Vagina (tissue), 2 donors: ENCODE measurements at places on chromosomes 7 and 10. TPM values are rescaled to one million over a fixed set of nuclear protein-coding genes. Genes with fewer than 3 reads are reported as not detected.

DNA sequence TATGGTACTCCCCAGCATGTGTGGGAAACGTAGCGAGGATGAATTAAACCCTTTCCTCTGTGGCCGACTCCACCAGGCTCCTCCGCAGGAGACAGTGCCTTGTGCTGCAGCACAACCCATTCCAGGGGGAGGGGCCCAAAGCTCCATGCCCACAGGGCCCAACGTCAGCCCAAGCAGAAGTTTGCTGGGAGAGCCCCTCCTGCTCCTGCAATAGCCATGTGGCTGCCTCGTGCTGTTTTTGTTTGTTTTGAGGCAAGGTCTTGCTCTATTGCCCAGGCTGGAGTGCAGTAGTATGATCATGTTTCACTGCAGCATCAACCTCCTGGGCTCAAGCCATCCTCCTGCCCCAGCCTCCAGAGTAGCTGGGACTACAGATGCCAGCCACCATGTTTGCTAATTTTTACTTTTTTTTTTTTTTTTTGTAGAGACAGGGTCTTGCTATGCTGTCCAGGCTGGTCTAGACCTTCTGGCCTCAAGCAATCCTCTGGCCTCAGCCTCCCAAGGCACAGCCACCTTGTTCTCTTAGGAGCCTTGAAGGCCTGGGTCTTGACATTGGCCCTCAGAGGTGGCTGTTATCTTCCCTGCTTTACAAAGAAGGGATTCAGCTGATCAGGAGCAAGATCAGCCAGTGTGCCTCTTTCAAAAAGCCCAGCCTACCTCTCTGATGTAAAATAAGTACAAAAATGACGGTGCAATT, 102.8 kb downstream of the DYNC2I1 start:
- H3K27ac ChIP-seq: no peak overlapping the region
- H3K4me3 ChIP-seq: no peak overlapping the region
- H3K4me1 ChIP-seq: peaks cover 21% of the 10 kb centered on the region
- H3K36me3 ChIP-seq: no peaks in the 10 kb centered on the region
- DNase-seq: no peak
- H3K27me3 ChIP-seq: no peaks in the 10 kb centered on the region

- no peaks in the 10 kb centered on the region for H3K27me3 ChIP-seq
- no peaks in the 10 kb centered on the region for H3K36me3 ChIP-seq
- no peak for DNase-seq
- H3K27ac ChIP-seq: no peak overlapping the region
Measured at GRCh38 chr7:147400221-147400689, 1190.3 kb upstream of the C7orf33 start.

DNA sequence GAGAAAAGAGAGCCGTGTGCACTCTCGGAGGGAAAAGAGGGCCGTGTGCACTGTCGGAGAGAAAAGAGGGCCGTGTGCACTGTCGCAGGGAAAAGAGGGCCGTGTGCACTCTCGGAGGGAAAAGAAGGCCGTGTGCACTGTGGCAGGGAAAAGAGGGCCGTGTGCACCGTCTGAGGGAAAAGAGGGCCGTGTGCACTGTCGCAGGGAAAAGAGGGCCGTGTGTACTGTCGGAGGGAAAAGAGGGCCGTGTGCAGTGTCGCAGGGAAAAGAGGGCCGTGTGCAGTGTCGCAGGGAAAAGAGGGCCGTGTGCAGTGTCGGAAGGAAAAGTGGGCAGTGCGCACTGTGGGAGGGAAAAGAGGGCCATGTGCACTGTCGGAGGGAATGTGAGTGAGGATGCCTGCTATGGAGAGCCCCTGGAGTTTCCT, 188.7 kb downstream of the DNAJB6 start:
- H3K36me3 ChIP-seq: no peaks in the 10 kb centered on the region
- H3K27ac ChIP-seq: no peak overlapping the region
- no peaks in the 10 kb centered on the region for H3K27me3 ChIP-seq
- no peak for DNase-seq
- H3K4me1 ChIP-seq: no peaks in the 10 kb centered on the region

DNA sequence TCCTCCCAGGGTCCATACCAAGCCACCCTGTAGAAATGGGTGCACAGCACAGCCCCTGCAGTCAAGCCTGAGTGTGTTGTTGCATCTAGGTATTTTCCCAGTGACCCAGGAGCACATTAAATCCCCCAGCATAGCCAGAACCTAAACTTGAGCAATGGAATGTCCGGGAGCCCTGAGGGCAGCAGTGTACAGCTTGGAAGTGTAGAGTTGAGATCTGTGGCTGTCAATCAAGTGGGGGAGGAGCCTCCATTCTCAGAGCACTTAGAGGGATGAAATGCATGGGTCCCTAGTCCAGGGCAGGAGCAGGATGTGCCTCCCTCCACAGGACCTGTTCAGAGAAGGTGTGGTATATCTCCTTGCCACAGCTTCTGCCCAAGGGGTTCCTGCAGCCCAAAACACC, 885.1 kb downstream of the CCSER2 start:
- H3K27me3 ChIP-seq: no peaks in the 10 kb centered on the region
- no peaks in the 10 kb centered on the region for H3K36me3 ChIP-seq
- no peaks in the 10 kb centered on the region for H3K4me1 ChIP-seq
- DNase-seq: no peak

Gene IMPDH1
- total RNA-seq: 52.3 TPM

Gene ZNF777
- total RNA-seq: 13.5 TPM

Gene SSC4D
- total RNA-seq: not detected
